GM23248 (cell line): ENCODE measurements at places on chromosomes 16 and 17.

DNA sequence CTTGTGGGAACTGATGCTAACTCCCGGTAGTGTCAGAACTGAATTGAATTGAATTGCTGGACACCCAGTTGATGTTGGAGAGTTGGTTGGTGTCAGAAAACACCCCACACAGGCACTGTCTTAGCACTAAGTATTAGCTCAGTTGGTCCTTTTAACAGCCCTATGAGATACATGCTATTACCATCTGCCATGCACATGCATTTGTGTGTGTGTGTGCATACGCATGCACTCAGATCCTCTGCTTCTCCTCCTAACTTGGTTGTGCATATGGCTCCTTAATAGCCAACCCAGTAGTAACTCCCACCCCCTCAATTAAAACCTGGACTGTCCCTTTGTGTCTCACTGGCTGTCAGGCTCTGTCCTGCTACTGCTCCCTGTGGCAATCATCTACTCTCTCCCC, 32.3 kb upstream of the DYNLL2 start:
- DNase-seq, result no peak

- DNase-seq, result no peak
These were observed 21.5 kb downstream of the TNS4 start for GRCh38 chr17:40479754-40480480.

DNA sequence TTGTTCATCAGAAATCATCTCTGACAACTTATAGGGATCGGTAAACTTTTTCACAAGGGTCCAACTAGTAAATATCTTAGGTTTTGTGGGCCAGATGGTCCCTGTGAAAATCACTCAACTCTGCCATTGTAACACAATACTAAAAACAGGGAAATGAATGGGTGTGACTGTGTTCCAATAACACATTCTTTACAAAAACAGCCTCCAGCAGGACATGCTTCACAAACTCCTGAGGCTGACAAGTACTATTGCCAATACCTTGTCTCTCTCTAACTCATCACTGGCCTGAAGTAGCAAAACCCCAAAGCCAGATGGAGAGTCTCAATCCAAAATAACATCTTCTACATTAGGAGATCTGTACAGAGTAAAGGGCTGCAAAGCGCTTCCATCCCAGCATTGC, 312.3 kb downstream of the TOX3 start:
- no peak for DNase-seq

GRCh38 chr17:36936455-36937000, 747 bp upstream of the LHX1 start:
- DNase-seq, result no peak

GRCh38 chr16:4298761-4299522, 16.9 kb upstream of the GLIS2 start:
- DNase-seq, result peak; percentile 97
